ENCODE measurements at places on chromosomes 6 and 20.

DNA sequence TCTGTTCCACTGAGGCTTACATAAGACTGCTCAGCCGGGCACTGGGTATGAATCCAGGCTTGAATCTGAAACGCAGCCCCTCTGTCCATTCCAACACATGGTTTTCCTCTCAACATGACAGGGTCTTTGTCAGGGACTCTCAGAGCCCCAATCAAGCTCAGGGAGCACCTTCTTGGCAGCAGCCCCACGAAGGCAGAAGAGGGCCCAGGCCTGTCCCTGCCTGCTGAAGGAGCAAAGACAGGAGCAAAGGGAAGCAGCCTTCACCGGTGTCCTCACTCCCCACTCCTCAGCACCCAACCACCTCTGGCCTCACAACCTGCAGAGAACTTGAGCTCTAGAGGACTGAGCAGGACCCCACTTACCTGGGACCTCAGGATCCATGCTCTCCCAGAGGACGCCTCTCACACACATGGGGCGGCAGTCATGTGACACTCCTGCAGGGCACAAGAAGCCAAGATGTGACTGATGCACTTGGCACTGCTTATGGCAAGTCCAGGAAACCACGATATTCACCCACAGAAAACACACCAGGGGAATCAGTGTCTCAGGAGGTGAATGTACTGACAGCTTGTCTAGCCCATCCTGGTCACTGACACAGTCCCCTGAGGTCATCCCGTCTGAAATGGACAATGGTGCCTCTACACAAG, 4.3 kb downstream of the SNHG17 start:
- DNase-seq, result no peak

DNA sequence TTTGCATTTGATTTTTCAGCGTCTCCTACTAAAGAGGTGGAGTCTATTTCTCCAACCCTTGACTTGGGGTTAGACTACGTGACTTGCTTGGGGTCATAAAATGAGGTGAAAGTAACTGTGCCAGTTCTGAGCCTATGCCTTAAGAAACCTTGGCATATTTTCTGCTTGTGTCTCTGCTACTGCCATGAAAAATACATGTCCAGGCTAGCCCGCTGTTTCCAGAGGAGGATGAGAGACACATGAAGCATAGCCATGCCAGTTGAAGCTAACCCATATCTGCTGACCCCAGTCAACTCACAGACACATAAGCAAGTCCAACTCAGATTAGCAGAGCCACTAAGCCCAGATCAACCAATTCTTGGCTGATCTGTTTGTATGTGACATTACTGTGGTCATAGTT, 38.7 kb downstream of the SCP2D1 start:
- DNase-seq, result no peak

DNA sequence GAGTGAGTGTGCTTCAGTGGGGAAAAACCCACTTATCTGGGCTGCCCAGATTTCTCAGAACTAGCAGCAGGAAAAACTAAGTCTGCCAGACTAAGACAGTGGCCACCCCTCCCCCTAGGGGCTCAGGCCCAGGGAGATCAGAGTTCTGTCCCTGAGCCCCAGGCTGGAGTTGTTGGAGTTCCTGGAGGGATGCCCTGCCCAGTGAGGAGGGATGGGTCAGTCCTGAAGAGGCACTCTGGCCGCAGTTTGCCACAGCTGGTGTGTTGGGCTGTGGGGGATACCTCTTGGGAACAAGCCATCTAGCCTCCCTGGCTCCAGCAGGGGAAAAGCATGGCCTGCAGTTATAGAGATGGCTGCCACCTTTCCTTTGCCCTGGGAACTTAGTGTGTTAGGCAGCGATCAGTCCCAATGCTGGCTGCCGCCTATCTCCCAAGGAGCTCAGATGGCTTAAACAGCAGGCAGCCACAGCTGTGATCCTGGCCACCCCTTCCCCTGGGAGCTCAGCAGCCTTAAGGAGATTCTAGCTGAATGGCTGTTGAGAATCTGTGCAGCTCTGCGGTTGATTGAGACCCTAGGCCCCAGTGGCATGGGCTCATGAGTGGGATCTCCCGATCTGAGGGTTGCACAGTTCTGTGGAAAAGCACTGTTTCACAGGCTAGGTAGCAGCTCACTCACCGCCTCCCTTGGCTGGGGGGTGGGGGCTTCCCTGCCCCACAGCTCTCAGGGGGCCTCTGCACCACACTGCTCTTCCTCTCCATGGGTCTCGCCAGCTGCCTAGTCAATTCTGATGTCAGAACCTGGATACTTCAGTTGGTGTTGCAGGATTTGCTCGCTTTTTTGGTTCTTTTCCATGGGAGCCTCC, 13.2 kb downstream of the SIRPG start:
- no peak for DNase-seq

GRCh38 chr6:125099211-125100073, 54.1 kb upstream of the TPD52L1 start:
- DNase-seq, result no peak

GRCh38 chr20:49618289-49618688, 50.4 kb upstream of the PTGIS start:
- DNase-seq, result no peak

- DNase-seq, result no peak
Measured at GRCh38 chr20:33837096-33837830, 26.1 kb downstream of the CHMP4B start.

DNA sequence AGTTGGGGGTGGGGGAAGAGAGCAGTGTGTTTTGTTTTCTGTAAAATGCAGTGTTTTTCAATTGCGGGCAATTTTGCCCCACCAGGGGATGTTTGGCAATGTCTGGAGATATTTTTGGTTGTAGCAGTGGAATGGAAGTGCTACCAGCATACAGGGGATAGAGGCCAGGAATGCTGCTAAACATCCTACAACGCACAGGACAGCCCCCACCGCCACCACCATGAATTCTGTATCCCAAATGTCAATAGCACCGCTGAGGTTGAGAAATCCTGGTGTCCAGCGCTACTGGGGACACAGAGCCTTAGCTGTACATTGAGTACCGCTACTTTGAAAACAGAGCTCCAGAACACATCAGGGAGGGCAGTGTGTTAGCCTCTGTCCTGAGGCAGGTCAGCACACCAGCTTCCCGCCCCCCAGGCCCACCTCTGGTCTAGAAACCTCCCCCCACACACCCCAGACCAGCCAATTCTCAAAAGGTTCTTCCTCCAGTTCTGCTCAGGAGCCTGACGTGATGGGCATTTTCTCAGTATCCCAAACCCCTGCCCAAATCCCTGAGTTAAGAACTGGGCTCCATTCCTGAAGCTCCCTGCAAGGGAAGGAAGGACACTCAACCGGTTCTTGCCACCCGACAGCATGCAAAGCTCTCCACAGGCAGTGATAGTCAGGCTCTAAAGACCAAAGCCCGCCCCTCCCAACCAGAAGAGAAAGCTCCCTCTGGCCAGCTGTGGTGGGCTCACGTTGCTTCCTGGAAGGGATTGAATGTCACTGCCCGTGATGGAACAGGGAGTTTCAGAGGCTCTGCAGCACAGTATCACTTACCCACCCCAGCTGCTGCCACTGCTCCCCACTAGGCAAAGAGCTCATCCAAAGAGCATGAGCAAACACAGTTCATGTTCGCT, 321.5 kb upstream of the JARID2 start:
- peak; percentile 23 for DNase-seq

DNA sequence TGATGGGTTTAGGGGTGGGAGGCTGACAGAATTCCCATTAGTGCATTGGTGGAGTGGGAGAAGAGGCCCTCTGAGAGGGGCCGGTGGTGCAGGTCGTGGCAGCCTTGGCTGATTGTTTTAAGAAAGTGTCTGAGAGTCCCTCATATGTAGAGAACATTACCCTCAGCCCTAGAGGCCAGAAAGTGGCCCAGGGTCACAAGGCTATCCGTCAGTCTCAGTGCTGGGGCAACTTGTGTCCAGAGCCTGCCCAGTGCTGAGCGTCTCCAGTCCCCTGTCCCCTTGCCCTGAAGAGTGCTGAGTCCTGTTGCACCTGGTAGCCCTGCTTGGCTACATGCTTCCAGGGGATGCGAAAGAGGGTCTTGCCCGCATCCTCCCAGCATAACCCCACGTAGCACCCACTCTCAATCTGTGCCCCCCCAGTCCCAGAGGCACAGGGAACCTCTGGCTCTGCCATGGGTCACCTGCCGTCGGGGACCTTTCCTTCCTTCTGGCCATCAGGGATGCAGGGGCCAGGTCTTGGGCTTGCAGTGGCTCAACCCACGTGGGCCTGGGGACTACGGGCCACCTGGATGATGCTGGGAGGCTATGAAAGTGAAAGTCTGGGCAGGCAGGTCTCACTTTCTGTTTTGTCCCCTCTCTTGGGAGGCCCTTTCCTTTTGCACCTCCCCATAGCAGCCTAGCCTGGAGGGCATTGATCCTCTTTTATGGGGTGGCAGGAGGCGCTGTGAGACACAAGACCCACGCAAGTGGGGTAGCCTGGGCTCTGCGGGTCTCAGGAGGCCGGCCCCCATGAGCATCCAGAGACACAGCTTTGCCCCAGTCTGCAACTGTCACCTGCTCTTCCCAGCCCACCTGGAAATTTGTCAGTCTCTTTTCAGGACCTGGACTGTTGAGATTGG, 12.2 kb downstream of the DUSP15 start:
- DNase-seq, result no peak

DNA sequence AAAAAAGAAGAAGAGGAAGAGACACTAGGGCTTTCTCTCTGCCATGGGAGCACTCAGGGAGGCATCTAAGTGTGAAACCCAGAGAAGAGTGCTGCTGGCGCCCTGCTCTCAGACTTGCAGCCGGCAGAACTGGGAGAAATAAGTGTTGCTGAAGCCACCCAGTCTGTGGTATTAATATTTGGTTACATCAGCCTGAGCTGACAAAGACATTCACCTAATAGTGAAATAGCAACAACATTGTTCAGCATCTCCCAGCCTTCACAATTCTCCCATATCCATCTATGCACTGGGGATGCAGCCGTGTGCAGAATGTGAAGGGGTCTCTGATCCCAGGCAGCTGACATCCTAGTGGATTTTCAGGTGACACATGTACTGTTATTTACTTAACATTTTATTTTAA, 12.0 kb downstream of the KCNG1 start:
- DNase-seq, result no peak

DNA sequence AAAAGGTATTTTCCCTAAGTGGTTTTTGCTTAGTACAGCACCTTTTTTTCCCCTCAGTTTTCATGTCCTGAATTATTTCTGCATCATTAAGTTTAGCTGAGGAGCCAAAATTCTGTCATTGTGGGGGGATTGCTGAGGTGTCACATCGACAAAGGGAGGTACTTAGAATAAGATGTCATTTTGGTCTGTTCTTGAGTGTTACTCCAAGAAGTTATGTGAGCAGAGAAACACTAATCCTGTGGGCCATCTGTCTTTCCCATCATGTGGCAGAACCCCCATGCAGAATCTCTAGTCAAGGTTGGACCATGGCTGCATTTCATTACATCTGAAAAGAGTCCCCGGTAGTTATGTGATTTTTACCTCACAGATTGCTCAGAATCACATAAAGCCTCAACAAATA, 167.8 kb upstream of the CENPW start:
- DNase-seq, result no peak

GRCh38 chr6:75531174-75531573, 37.6 kb upstream of the FILIP1 start:
- no peak for DNase-seq

GRCh38 chr6:148971031-148971927, 224.4 kb downstream of the UST start:
- DNase-seq, result no peak

- no peak for DNase-seq
Measured at GRCh38 chr20:199996-200395, 10.5 kb upstream of the DEFB128 start.

GRCh38 chr20:7850775-7851490, 89.3 kb downstream of the HAO1 start:
- DNase-seq, result no peak

DNA sequence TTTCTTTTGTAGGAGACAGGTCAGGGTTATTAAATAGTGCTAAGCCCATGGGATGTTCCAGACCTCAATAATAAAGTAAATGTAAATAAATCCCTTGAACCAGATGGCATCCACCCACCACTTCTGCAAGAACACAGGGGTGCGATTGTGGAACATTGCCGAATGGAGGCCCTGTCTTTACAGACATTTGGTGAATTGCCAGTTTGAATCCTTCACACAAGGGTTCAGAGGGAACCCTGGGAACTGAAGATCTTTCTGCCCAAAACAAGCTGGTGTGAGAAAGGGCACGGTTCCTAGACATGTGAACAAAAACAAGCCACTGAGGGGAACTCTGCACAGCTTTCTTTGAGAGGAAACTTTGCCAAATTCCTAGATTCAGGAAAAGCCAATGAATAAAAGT, 30.2 kb upstream of the RNF8 start:
- DNase-seq, result no peak

- DNase-seq, result peak; percentile 87
Measured at GRCh38 chr6:131949909-131950766, 1.0 kb downstream of the CCN2 start.

DNA sequence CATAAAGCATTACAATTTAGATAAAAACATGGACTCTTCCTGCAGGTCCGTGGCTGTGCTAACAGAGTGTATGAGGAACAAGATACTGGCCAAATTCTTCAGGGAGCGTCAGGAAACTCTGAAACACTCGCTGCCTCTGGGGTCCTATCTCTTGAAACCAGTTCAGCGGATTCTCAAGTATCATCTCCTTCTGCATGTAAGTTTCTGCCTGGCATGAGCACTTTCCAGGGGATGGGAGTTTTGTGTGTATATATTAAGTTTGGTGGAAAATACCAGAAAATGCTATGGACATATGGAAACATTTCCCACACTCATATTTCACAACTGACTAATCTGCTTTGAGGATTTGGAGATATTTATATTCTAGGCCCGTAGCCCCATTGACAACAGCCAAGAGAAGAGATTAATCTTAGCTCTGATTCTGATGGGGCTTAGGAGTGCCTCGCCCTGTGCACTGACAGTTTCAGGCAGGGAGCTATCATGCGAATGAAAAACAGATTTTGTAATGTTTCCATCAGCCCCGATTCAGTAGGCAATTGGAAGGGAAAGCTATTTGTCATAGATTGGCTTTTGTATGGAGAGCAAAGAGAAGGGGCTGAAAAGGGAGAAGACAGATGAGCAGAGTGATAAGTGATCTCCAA, 64.7 kb upstream of the MTHFD1L start:
- peak; percentile 4 for DNase-seq

DNA sequence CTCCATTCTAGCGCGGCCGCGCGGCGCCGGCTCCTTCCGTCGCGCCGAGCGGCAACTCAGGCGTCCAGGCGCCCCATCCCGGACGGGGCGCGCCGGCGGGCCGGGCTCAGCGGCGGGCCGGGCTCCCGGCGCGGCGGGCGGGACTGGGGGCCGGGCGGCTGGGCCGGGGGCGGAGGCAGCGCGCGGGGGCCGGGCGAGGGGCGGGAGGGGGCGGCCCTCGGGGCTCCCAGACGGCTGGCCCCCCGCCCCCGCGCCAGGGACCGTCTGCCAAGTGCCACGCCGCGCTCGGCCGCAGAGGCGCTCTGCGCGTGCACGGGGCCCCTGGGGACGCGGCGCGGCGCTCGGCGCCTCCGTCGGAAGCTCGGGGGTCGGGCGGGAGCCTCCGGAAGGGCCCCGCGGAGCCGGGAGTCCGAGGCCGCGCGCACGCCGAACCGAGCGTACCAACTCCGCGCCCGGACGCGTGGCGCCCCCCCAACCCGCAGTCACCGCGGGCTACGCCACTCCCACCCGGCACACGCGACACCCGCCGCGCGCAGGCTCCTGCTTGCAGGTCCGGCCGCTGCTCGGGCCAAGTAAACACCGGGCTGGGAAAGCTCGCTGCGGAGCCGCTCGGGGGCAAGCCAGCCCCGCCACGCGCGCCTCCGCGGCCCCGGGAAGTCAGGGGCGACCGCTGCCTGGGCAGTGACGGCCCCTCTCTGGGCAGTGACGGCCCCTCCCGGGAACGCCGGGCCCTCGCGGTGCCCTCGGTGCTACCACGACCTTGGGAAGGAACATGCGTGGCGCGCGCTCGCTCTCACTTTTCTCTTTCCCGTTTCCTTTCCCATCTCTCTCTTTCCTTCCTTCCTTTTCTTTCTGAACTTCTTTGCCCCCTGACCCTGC, at the start of gene PREX1:
PREX1 (minus strand) TSS at position 145 of the 879 bp plus-strand sequence; CDS start at position 6, 139 bp downstream.
- DNase-seq, result no peak
